ENCODE measurements at places on chromosomes 11 and 22.

- DNase-seq = peak; percentile 57
These were observed 8.6 kb upstream of the TPP1 start for GRCh38 chr11:6627762-6628241.

- DNase-seq = no peak
These were observed 18.6 kb upstream of the WNT7B start for GRCh38 chr22:45995405-45996101.

- DNase-seq = no peak
These were observed at the start of gene TMPRSS4 for GRCh38 chr11:118076754-118077281. Gene TMPRSS4, plus strand, starts transcription at chr11:118077078. Its CDS starts 225 bp downstream, at chr11:118077303.

GRCh38 chr11:121337078-121337477 is 44.5 kb downstream of the SC5D start:
- DNase-seq = no peak

DNA sequence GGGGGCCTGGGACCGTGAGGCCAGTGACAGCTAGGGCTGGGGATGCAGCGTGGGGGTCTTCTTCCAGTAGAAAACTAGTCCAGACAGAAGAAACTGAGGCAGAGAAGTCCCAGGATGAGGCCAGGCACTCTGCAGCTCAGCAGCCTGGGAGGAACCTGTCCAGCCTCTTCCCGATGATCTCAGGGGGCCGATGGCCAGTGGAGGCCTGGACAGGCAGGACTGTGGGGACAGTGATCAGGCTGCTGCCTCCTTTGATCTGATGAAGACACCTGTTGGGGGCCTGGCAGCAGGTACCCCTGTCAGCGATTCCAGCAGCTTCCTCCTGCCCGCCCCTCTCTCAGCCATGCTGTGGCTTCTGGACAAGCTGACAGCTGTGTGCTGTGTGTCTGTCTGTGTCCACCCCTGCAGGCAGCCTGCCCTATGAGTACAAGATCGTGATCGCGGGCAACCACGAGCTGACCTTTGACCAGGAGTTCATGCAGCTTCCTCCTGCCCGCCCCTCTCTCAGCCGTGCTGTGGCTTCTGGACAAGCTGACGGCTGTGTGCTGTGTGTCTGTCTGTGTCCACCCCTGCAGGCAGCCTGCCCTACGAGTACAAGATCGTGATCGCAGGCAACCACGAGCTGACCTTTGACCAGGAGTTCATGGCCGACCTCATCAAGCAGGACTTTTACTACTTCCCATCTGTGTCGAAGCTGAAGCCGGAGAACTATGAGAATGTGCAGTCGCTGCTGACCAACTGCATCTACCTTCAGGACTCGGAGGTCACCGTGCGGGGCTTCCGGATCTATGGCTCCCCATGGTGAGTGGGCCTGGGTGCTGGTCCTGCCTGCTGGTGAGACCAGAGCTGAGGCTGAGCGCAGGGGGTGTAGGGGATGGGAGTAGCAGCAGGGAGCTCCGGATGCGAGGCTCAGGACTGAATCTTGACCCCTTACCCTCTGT is 62.6 kb downstream of the MPPED1 start:
- no peak for DNase-seq

- no peak for DNase-seq
These were observed 26.5 kb upstream of the KRTAP5-7 start for GRCh38 chr11:71500601-71501021.

- peak; percentile 29 for DNase-seq
These were observed 25.2 kb upstream of the PTPRJ start for GRCh38 chr11:47955061-47955755.

DNA sequence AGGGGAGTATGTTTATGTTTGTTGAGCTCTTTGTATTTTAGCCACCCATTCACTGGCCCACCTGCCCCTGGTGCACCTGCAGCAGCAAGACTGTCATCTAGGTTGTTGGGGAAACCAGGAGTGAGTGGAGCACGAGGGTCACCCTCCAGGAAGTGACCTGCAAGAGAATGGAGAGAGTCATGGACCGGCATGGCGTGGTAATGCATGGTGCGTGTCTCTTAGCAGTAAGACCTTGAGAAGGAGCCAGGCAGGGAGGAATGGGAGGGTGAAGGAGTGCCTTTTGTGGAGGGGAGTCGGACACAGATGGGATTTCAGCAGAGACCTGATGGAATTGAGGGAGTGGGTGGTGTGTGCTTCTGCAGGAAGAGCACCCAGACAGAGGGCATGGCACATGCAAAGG is 37.9 kb downstream of the KCNQ1 start:
- DNase-seq = no peak

DNA sequence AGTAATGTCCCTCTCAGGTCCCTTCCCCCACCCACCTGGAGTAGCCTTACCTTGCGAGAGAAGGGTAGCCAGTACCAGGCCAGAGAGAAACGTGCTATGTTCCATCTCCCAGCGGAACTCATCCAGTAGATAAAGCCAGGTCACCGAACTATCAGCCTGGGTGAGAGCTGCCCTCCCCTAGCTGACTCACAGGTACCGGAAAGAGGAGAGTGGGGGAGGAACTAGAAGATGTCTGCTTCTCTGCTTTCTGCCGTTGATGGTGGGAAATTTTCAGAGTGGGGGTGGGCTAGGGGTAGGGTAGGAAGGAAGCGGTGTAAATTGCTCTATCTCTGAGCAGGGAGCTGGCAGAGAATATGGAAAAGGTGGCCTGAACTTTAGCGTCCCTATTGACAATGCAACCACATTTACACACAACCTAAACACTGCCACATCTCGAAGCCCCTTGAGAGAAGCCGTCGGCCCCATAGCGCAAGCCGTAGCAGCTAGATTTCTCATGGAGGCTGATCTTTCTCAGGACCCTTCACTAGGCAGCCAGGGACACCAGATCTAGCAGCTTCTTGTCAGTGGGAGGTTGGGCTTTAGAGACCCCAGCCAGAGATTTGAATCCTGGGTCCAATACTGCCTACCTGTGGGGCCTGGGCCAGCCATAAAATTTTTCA is at the start of gene CD3D:
CD3D (minus strand) TSS at position 203 of the 659 bp plus-strand sequence; CDS start at position 105, 98 bp downstream.
- DNase-seq = no peak

DNA sequence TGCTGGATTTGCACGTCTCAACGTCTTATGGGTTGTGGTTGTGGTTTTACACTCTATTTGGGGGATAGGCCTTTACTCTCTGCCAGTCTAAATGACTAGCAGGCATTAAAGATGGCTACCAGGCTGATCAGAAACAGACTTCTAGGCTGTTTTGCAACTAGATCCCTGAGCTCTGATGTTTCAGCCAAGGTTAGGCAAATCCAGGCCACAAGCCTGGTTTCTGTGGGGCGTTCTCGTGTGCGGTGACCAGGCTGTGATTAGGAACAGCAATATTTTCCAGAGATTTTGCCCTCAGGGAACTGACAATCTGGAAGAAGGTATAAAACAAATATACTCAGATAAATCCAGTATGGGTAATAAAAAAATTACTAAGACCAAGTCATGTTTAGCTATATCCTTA is 502.4 kb downstream of the INSC start:
- DNase-seq = no peak

- no peak for DNase-seq
These were observed 227.1 kb downstream of the CEP164 start for GRCh38 chr11:117554601-117555333.

GRCh38 chr11:126695293-126695692 is 305.3 kb downstream of the KIRREL3 start:
- DNase-seq = no peak

DNA sequence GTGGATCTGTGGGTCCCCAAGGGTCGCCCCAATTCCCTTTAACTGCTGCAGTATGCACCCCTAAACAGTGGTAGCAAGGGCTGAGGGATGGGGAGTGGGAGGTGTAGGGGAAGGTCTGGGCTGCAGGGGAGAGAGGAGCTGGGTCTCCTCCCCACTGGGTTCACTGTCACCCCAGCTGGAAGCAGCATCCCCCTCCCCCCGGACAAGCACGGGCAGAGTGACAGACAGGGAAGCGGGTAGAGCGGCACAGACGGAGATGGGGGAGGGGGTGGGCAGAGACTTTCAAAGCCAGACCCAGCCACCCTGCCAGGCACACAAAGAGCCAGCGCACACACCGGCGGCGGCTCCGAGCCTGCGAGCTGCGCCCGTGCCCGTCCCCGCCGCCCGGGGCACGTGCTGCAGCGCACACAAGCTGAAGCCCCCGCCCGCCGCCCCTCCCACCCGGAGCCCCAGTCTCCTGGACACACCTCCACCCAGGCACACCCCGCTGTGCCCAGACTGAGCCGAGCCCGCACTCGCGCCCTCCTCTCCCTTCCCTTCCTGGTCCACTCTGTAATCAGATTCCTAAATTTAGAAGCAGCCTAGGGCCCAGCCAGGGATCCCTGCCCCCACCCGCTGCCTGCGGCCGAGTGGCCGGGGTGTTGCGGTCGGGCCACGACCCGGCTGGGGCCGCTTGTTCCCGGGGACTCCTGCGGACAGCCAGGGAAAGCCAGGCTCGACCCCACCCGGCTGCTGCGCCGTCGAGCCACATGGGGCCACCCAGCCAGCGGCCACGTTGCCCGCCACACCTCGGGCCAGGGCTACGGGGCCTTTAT is 935 bp upstream of the RCOR2 start:
- peak; percentile 13 for DNase-seq

DNA sequence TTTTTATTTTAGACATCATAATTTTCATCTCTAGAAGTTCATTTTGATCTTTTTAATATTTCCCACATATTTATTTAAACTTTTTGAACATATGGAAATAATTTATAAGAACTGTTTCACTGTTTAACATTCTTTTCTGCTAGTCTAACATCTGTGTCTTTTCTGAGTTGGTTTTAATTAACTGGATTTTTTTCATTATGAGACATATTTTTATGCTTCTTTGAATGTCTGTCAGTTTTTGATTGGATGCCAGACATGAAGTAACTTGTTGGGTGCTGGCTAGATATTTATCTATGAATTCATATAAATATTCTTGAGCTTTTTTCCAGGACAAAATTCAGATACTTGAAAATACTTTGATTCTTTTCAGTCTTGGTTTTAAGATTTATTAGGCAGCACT is 317.8 kb upstream of the NCAM1 start:
- DNase-seq = no peak

DNA sequence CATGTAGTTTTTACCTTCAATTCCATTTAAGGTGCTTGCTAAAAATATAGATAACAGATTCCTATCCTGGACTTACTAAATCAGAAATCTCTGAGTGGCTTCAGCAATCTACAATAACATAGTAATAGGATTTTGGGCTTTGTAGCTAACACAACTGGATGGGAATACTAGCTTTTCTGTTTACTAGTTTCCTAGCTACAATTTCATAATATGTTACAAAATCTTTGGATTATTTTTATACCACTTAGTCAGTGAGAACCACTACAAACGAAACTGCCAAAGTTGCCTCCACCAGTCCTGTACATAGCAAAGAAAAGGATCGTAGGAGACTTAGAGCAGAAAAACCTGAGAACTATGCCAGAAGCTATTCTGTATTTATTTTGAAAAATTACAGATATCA is 87.7 kb upstream of the ANO3 start:
- DNase-seq = no peak

DNA sequence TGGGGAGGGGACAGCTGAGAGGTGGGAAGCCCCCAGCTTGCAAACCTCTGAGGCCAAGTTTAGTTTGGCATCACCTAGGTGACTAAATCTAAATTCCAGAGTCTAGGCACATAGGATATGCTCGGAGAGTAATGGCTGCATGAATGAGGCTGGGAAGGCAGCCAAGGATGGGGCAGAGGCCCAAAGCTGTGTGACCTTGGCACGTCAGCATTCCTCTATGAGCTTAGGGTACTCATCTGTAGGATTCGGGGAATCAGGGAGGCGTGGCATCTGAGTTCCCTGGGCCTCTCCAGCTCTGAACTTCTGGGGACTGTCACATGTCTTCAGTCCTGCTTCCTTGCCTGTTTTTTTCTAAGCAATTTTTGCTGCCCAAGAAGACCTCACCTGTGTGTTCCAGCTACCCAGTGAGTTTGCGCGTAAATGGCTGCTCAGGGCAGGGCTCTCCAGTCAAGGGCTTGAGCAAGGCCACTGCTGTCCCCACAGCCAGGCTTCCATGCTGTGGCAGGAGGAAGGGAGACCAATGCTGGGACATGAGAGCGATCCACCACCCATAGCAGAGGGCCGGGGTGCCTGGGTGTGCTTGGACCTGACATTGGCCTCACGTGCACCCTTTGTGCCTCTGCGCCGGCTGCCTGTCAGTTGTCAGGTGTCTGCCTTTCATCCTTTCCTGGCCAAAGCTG is 13.9 kb downstream of the DAGLA start:
- no peak for DNase-seq

DNA sequence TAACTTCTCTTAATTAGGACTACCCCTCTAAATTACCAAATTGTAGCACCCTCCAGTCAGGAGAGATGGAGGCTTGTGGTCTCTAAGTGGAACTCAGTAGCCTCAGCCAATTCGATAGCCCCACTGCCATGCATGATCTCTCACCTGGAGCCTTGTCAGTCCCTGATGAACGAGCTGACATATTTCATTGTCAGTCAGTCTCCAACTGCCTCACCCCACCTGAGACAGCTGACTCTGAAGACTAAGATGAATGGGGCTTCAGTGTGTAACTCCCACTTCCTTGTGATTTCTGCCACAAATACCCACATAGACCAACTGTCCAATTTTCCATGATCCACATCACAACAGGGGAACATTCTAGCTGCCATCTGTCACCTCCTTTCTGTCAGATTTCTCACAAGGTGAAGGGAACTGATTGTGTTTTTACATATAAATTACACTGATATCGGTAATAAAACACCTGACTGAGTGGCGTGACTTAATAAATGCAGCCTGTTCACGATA is 206.5 kb downstream of the FAM181B start:
- DNase-seq = no peak

DNA sequence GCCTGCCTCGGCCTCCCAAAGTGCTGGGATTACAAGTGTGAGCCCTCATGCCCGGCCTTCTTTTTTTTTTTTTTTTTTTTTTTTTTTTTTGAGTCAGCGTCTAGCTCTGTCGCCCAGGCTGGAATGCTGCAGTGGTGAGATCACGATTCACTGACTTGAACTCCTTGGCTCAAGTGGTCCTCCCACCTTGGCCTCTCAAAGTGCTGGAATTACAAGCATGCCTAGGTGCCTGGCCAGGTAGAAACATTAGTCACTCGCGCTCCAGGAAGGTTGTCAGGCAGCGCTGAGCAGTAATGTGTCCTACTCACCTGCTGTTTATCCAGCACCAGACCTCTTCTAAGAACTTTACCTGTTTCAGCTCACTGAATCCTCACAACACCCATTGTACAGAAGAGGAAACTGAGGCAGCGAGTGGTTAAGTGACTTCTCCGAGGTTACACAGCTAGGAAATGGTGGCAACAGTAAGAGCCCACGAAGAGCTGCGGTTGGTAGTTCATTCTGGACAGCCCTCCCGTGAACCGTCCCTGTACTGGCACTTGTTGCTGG is 496 bp upstream of the CST6 start:
- no peak for DNase-seq

- DNase-seq = no peak
These were observed 297.3 kb downstream of the INSC start for GRCh38 chr11:15412054-15412453.

- DNase-seq = no peak
These were observed 11.5 kb downstream of the C11orf91 start for GRCh38 chr11:33689085-33689484.

- no peak for DNase-seq
These were observed 9.2 kb downstream of the MUC2 start for GRCh38 chr11:1083621-1084551.

All from MM.1S (cell line).